ENCODE measurements at places on chromosomes 3 and 15. TPM values are rescaled to one million over a fixed set of nuclear protein-coding genes. Genes with fewer than 3 reads are reported as not detected.

Gene ATP8B4
- total RNA-seq = 3.0 TPM

Gene SCN11A
- not detected for total RNA-seq

Gene MORC1
- not detected for total RNA-seq

Gene FRMD5
- 0.15 TPM for total RNA-seq

Gene TMEM158
- 2.0 TPM for total RNA-seq

Gene PCNP
- total RNA-seq = 58.3 TPM

Gene GOLGA8G
- total RNA-seq = not detected

Gene SEMA6D
- total RNA-seq = 6.4 TPM

Gene SLCO2A1
- 12.3 TPM for total RNA-seq

Gene ZDHHC23
- total RNA-seq = 15.5 TPM

Gene CPNE9
- 1.6 TPM for total RNA-seq

Gene EFCC1
- total RNA-seq = 1.7 TPM

Gene CNTN3
- 0.42 TPM for total RNA-seq

Gene PRSS50
- 0.52 TPM for total RNA-seq

Gene STIMATE
- 12.7 TPM for total RNA-seq

- no peak for DNase-seq
Observed at GRCh38 chr3:47250309-47251060, 32.1 kb downstream of the KIF9 start.

GRCh38 chr3:144586382-144586781 is 614.8 kb downstream of the DIPK2A start:
- no peak for DNase-seq

DNA sequence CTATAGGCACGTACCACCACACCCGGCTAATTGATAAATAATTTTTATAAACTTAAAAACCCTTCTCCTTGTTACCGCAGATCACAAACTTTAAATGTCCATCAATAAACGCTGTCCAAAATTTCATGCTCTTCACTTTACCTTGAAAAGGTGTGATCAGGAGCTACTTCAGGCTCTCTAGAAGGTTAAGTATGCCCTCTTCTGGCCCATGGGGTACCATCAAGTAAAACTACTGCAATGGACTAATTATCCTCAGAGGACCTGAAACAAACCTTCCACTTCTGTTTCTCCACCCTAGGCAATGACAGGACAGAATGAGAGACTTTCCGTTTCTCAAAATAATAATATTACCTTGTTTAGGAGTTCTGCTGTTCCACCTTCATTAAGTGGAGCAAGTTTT is 9.2 kb downstream of the LZTFL1 start:
- DNase-seq = no peak

- DNase-seq = peak; percentile 86
Observed at GRCh38 chr3:135895106-135895733, 70.3 kb upstream of the PPP2R3A start.

GRCh38 chr3:180749796-180750195 is 70.5 kb upstream of the CCDC39 start:
- DNase-seq = no peak

DNA sequence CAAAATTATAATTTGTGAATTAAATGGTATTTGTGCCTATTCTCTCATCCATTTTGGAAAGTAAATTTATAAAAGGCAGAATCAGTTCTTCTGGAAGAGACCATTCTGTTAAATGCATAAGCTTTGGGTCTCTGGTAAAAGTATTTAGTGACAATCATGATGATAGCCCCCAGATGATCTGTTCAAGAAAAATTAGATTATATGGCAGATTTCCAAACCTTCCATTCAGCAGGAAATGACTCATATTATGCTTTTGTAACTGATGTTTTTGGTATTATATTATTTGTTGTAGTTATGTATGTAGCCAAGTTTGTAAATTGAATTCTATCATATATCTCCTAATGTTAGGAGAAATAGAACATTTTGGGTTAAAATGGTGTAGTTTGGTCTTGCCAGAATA is 340.8 kb upstream of the DPH6 start:
- no peak for DNase-seq

- DNase-seq = no peak
Observed at GRCh38 chr3:14535616-14536015, 4.5 kb downstream of the GRIP2 start.

DNA sequence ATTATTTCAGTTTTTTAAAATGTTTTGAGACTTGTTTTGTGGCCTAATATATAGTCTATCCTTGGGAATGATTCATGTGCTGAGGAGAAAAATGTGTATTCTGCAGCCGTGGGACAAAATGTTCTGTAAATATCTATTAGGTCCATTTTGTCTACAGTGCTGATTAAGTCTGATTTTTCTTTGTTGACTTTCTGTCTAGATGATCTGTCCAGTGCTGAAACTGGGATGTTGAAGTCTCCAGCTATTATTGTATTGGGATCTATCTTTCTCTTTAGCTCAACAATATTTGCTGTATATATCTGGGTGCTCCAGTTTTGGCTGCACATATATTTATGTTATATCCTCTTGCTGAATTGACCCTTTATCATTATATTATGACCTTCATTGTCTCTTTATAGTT is 85.2 kb downstream of the UBE2E2 start:
- no peak for DNase-seq

GRCh38 chr15:101264911-101265641 is 12.2 kb downstream of the SELENOS start:
- peak; percentile 76 for DNase-seq

DNA sequence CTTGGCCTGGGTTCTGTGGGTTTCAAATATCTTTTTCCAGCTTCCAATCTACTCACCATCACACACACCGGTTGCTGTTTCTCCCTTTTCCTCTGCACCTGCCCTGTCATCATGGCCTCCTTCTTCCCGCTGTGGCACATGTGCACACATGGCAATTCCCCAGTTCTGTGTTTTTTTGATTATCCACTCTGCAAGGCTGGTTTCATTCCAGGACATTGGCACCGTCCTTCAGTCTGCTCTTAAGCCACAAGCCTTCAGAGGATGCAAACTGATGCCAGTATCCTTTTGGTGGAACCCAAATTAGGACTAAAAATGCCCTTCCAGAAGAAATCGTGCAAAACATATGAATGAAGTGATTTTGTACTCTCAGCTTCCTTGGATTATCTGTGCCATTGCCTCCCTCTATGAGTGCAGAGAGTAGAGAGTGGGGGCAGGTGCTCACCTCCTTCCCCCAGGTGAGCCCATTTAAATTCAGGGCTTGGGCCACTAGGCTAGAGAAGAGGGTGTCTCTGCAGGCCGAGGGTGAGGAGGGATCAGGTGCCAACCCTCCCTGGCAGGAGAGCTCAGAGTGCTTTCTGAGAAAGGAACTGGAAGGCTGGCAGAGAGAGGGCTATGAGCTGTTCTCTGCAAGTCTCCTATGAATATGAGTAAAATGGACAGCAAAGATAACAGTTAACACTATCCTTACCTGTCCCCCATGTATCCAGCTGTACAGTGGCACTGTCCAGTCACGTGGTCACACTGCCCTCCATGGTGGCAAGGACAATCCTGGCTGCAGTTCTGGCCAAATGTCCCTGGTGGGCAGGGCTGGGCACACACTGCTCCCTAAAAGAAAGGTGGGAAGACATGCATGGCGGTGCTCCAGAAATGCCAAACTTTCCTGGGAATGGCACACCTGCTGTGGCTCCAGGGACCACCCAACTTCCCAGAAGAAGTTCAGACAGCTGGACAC is 100.8 kb downstream of the RAB11A start:
- DNase-seq = no peak
